T-helper 2 cell treated with Interferon-gamma antibody and Interleukin-4, amounts not matched to agents 5 μg/mL and 100 μg/mL, for 36 hours (primary cell): ENCODE measurements at places on chromosomes 5 and 9.

- DNase-seq = no peak
Observed at GRCh38 chr5:72248410-72248981, 71.5 kb downstream of the MRPS27 start.

- no peak for DNase-seq
Observed at GRCh38 chr5:57482671-57483106, at the start of gene ACTBL2. ACTBL2 (minus strand) TSS chr5:57482811; CDS start chr5:57482707, 104 bp downstream.

- DNase-seq = no peak
Observed at GRCh38 chr5:170805666-170806065, 22.1 kb downstream of the GABRP start.

- no peak for DNase-seq
Observed at GRCh38 chr9:121233906-121234831, 32.5 kb upstream of the RAB14 start.

DNA sequence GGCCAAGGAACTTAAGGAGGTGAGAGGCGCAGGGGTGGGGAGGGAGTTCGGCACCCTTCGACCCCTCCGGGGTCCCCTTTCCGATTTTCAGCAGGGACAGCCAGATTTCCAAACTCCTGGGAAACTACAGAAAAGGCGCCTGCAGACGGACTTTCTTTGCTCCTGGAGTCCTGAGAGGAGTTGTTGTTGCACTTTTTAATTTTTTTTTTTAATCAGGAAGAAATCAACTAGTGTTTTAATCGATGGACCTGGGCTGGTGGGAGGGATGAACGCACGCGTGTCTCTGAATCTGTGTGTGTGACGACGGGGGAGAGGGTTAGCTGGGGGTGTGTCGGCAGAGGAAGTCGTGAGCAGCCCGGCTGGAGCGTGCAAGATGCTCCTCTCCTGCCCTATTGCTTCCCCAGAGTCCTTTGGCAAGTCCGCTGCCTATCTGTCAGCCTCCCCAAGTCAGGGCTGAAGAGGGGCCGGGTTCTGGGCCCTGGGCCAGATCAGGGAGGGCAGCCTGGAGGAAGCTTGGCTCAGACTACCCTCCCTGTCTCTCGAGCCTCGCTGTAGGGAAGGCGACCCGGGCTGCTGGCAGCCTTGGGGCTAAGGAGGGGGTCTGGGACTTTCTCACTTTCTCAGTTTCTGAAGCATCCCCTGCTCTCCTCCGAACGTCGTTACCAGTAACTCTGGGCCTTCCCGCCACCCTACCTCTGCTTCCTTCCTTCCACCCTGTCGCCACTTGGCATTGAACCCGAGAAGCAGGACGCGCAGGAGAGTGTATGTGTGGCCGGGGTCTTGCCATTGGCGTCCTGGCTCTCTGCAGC is 731 bp downstream of the PRR16 start:
- no peak for DNase-seq

DNA sequence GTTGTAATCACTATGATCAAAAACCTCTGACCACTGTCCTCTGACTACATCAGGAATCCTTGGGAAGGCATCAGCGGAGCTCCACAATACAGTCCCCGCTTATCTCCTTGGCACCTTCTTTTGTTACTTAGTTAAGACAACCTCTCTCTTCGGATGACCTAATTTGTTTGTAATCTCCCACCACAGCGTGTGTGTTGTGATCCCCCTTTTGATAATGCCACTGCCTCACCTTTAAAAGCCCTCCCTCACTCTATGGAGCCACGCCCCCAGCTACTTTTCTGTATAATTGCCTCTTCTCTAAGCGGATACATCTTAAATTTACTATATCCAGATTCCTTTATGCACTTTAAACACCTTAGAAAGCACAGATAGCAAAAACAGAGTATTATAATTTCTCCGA is 35.9 kb downstream of the OR2Y1 start:
- no peak for DNase-seq

- no peak for DNase-seq
Observed at GRCh38 chr9:132875159-132875558, 2.9 kb downstream of the AK8 start.

GRCh38 chr5:149688406-149688805 is 41.7 kb upstream of the PPARGC1B start:
- no peak for DNase-seq

- DNase-seq = no peak
Observed at GRCh38 chr9:117704597-117704996, 394 bp downstream of the TLR4 start.

- no peak for DNase-seq
Observed at GRCh38 chr5:143213851-143214363, 189.6 kb downstream of the NR3C1 start.

DNA sequence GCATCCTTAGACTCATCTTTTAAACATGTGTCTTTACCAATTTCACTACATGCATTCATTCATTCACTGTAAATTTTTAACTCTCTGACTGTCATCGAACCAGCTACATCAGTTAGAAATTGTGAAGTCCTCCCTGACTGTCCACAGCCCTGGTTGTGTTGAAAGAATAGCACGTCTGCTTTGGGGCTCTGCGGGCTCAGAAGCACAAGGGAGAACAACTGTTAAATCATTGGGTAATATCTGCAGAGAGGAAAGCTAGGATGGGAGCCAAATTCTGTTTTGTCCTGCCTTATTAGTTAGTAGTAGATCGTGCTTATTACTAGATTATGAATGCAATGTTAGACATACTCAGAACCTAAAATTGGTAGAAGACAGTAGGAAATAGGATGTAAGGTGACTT is 26.3 kb upstream of the FAM120AOS start:
- DNase-seq = no peak

- DNase-seq = no peak
Observed at GRCh38 chr9:120038342-120038741, 541.6 kb downstream of the CDK5RAP2 start.

DNA sequence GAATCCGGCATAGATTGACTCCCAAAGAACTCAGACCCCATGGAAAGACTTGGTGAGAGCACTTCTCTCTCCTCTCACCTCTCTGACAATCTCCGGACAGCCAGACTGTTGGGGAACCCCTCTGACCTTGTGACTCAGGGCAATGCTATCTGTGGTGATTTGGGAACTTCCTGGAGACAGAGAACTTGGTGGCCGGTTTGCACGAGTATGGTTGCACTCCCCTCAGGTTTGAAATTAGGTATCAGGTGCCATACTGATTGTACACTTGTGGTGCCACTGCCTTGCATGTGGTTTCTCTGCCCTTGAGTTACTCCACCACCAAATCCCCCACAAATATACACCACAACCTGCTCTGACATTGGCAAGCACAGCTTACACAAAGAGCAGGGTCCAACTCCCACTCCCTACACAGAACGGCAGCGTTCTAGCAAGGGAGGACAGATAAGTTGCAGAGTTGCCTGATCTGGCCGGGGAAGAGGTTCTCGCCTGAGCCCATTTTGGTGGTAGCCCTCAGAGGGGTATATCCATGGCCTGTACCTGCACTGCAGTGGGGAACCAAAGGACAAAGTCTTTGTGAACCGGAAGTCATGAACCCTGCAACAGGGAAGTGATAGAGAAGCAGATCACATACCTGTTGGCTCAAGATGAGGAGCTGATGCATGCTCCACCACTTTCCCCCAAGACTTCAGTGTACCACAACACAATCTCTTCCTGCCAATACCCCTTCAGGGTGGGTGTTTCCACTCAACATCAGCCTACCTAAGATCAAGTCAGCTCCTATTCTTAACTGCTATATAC is 255.1 kb downstream of the MCTP1 start:
- no peak for DNase-seq
